Retinal pigment epithelial cell (primary cell): ENCODE measurements at places on chromosomes 13 and 19.

GRCh38 chr19:14271840-14272239 is 65.9 kb upstream of the ADGRL1 start:
- DNase-seq: no peak

DNA sequence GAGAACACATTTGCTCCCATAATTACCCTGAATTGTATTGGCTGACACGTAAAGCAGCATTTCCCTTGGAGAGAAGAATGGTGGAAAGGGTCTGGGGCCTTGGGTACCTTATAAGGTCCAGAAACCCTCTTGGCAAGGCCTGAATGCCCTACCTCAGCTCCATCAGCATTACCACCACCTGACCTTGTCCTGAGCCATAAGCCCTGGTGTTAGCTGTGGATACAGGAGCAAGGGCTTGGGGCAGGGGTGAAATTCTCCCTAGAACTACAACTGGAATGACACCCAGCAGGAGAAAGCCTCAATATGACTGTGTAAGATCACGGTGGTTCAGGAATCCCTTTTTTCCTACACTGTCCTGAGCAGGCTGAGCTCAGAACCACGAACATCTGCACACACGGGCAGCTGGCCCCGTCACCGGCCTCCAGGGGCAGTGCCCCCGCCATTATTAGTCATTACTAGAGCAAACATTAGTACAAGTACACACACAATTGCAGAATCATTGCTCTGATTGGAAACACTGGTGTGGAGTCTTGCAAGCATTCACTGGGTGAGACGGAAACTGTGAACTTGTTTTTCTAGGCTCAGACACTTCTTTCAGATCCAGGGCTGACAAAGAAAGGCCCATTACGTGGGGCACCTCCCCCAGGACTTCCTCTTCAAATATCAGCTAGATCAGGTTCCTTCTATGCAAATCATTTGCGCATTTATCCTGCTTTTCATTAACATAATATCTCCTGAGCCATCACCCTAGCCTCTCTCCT is 26.8 kb upstream of the MTIF3 start:
- no peak for DNase-seq

DNA sequence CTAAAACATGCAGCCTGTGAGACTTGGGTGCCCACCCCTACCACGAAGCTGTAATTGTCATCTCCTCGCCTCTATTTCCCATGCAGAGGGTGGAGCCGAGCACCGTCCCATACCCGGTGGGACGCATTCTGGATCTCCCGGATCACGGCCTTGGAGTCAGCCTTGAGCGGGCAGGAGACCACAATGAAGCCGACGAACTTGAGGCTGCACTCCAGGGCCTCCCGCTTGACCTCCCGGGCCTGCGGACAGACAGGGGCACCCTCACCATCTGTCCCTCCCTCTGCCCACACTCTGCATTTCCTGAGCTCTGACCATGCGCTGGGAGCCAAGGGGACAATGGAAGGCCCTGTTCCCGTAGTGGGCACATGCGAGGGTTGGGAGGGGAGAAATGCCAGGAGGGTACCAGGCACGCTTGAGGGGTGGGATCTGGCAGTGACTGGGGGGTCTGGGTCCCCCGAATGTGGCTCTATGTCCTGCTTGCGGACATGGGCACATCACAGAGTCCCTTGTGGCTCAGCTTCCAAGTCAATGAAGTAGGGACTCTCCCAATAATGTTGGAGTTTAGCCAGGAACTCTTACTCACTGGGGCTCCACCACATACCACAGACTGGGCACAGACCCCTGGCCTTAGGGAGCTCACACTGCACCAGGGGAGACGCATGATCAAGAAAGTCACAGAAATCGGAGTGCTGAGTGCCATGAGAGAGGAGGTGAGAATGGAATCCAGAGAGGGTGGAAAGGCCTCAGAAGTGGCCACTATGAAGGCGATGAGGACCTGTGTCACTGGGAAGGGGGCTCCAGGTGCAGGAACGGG is 9.2 kb upstream of the GMIP start:
- no peak for DNase-seq

- DNase-seq: no peak
Observed at GRCh38 chr19:16077984-16078758, 1.9 kb downstream of the TPM4 start.

GRCh38 chr19:32171719-32172151 is 173.7 kb upstream of the ZNF507 start:
- DNase-seq: no peak

- no peak for DNase-seq
Observed at GRCh38 chr19:42132030-42132628, at the start of gene POU2F2. Gene POU2F2, minus strand, starts transcription at chr19:42132446. Its CDS starts 35 bp downstream, at chr19:42132411.

DNA sequence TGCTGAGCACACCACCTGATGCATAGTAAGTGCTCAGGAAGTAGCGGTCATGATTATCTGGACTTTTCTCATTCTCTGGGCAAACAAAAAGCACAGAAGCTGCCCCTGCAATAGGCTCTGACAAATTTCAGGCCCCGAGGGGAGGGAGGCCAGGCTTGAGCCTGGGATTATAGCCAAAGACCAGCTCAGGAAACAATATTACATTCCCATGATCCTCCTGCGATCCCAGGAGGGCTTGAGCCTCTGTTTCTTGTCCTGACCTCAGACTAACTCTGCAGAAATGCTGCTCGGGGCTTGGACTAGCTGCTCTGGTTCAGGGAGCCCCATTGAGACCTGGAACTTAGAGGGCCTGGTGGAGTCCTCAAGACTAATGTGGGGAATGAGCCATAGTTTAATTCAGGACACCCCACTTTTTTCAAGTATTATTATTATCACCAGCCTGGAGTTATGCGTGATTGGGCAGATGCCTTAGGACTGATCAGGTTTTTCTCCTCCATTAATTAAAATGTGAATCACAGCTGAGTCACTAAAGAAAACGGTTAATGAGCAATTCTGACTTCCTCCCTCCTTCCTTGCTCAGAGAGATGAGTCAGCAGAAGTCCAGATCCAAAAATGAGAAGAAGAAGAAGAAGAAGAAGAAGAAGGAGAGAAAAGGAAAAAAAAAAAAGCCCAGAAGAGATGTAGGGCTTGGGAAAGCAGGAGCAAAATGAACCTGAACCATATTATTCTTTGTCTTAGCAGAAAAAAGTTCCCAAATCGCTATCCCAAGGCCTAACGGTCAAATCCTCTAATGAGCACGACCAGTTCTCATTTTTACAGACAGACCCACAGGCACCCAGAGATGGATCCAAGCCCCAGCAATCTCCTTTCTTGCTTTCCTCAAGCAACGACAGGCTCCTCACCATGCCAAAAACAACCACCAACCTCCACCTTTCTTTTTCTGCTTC is 107.2 kb downstream of the CACNA1A start:
- no peak for DNase-seq
